ENCODE measurements at places on chromosomes 7 and 10. TPM values are rescaled to one million over a fixed set of nuclear protein-coding genes. Genes with fewer than 3 reads are reported as not detected.
A peak's percentile ranks its signal among the peaks of the same experiment; 100 is the strongest.

IL15RA gene
- total RNA-seq: 2.9 TPM

DNA sequence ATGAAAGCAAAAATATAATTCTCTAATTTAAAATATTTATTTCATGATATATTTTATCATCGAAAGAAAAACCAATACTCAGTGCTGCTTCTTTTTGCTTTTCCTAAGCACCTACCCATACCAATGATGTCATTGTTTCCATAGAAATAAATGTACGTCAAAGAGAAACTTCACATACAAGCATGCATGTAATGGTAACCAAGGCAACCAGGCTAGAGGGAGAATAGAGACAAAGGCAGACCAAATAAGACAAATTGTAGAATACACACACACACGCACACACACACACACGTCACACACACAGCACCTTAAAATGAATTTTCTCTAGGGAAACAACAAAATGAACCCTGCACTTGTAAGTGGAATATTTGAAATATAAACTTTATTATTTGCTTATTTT lies 75.5 kb downstream of the MACC1 start:
- H3K4me3 ChIP-seq: no peak overlapping the region
- H3K36me3 ChIP-seq: no peaks in the 10 kb centered on the region
- no peak overlapping the region for H3K27ac ChIP-seq
- no peaks in the 10 kb centered on the region for H3K27me3 ChIP-seq

ACHE gene
- total RNA-seq: 18.9 TPM

DNA sequence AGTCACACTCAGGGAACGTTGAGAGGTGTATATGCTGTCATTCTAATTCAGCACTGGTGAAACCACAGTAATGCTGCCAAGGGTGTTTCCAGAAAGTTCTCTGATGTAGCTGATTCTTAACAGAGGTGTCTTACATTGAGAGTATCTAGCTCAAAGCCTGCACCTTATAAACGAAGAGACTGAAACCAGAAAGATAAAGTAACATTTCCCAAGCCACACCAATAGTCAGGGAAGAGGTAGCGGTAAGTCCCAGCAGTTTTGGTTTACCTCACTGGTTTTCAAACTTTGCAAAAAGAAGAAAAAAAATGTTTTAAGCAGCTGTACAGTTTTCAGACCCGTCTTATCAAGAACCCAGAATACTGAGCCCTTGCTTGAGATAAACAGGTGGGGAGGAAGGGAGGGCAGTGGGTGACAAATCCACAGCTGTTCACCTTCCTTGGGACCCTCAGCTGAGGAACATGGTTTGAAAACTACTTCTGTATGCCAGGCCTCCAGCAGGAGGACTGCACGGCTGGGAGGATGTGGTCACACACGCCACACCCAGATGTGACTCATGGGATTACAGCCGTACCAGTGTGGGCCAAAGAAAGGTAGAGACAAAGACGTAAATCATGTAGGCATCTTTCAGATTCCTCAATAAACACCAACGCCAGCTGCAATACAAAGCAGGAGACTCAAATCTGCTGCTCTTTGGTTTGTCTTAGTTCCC lies 63.9 kb upstream of the GSDME start:
- no peak overlapping the region for H3K4me3 ChIP-seq
- H3K36me3 ChIP-seq: peaks cover 4% of the 10 kb centered on the region
- DNase-seq: peak; percentile 98

- H3K4me1 ChIP-seq: peaks cover 14% of the 10 kb centered on the region
- H3K4me3 ChIP-seq: no peak overlapping the region
- no peak for DNase-seq
- H3K27me3 ChIP-seq: no peaks in the 10 kb centered on the region
Measured at GRCh38 chr10:78779339-78779955, 289.3 kb upstream of the ZMIZ1 start.

- H3K36me3 ChIP-seq: no peaks in the 10 kb centered on the region
- no peaks in the 10 kb centered on the region for H3K27me3 ChIP-seq
- no peak overlapping the region for H3K27ac ChIP-seq
- no peak overlapping the region for H3K4me3 ChIP-seq
- no peaks in the 10 kb centered on the region for H3K4me1 ChIP-seq
- DNase-seq: no peak
Measured at GRCh38 chr10:3648170-3648569, 136.8 kb downstream of the KLF6 start.

NUTM2B gene
- 0.70 TPM for total RNA-seq

DNA sequence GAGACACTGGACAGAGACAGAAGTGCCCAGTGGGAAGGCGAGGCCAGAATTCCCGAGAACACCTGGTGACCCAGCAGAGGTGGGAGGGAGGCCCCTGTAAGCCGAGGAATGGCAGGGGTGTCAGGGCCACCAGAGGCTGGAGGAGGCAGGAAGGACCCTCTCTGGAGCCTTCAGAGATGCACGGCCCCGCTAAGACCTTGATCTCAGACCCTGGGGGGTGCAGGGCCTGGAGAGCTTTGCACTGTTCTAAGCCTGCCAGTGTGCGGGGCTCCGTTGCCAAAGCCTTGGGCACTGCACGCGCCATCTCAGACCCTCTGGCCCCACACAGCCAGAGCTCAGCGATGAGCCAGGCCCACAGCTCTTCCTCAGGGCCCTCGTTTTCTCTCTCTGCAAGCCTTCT lies 557.1 kb downstream of the PTPRN2 start:
- H3K27me3 ChIP-seq: no peaks in the 10 kb centered on the region
- H3K4me1 ChIP-seq: no peaks in the 10 kb centered on the region
- H3K36me3 ChIP-seq: no peaks in the 10 kb centered on the region
- DNase-seq: no peak
- H3K27ac ChIP-seq: no peak overlapping the region
- H3K4me3 ChIP-seq: no peak overlapping the region

GRCh38 chr10:49668684-49669083 lies 10.8 kb upstream of the C10orf53 start:
- H3K4me1 ChIP-seq: no peaks in the 10 kb centered on the region
- no peaks in the 10 kb centered on the region for H3K36me3 ChIP-seq
- peaks cover 5% of the 10 kb centered on the region for H3K27me3 ChIP-seq

DNA sequence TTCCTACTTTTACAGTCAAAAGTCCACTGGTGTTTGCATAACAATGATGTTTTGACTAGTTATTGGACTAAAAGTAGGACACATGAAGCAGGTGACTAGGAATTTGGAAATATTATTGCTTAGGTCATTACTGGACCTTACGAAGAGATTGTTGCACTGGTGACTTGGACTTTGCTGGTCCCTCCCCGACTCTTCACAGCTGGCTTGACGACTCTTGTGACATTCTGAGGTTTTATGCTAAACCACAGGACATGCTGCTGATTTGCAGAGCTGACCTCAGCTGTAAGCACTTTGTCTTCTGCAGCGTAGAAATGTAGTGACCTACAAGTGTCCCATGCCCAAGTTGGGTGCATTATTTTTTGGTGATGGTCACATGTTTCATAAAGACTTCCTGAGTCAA lies 21.9 kb downstream of the PCBD1 start:
- peaks cover 14% of the 10 kb centered on the region for H3K36me3 ChIP-seq
- H3K4me1 ChIP-seq: no peaks in the 10 kb centered on the region
- DNase-seq: peak; percentile 56
- H3K4me3 ChIP-seq: no peak overlapping the region
- H3K27me3 ChIP-seq: no peaks in the 10 kb centered on the region

- H3K36me3 ChIP-seq: no peaks in the 10 kb centered on the region
- no peak for DNase-seq
- H3K4me3 ChIP-seq: no peak overlapping the region
- peaks cover 18% of the 10 kb centered on the region for H3K4me1 ChIP-seq
- peak overlapping the region; percentile 70 for H3K27ac ChIP-seq
Measured at GRCh38 chr10:43160921-43161255, 22.6 kb downstream of the CSGALNACT2 start.

- no peak overlapping the region for H3K27ac ChIP-seq
- no peaks in the 10 kb centered on the region for H3K27me3 ChIP-seq
- no peak overlapping the region for H3K4me3 ChIP-seq
- H3K4me1 ChIP-seq: no peaks in the 10 kb centered on the region
Measured at GRCh38 chr7:32223071-32223650, 153.0 kb upstream of the PDE1C start.

GRCh38 chr10:11358923-11359575 lies 252.4 kb downstream of the USP6NL start:
- no peaks in the 10 kb centered on the region for H3K36me3 ChIP-seq
- H3K27ac ChIP-seq: no peak overlapping the region
- no peaks in the 10 kb centered on the region for H3K4me1 ChIP-seq
- H3K27me3 ChIP-seq: no peaks in the 10 kb centered on the region

DNA sequence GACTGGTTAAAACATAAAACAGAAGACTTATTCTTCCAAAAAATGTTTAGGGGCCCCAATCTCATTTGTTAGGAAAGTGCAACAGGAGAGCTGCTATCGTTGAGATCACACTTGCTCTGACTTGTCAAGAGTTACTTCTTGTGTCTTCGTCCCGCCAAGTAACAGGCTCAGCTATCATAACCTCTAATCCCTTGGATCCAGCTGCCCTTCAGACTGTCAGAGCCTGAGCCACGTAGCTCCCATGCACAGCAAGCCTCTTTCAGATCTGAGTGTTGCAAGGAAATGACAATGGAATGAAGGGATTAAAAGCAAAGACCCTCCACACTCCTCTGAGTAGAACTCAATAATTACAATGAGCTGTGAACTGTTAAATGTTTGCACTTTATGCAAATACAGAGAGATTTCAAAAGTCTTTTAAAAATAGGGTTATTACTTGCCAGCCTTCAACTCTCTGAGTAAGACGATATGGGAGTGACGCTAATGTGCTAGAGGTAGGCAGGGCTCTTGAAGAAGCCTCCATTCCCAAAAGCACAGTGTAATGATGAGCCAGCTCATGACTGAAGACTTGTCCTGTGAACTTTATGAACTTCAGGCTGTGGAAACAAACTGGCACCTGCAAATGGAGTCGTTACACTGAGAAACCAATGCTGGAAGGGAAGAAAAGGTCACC lies 28.4 kb upstream of the CDK13 start:
- H3K36me3 ChIP-seq: no peaks in the 10 kb centered on the region
- no peak for DNase-seq
- H3K27me3 ChIP-seq: peaks cover 3% of the 10 kb centered on the region
- no peaks in the 10 kb centered on the region for H3K4me1 ChIP-seq
- H3K27ac ChIP-seq: no peak overlapping the region
- no peak overlapping the region for H3K4me3 ChIP-seq

DNA sequence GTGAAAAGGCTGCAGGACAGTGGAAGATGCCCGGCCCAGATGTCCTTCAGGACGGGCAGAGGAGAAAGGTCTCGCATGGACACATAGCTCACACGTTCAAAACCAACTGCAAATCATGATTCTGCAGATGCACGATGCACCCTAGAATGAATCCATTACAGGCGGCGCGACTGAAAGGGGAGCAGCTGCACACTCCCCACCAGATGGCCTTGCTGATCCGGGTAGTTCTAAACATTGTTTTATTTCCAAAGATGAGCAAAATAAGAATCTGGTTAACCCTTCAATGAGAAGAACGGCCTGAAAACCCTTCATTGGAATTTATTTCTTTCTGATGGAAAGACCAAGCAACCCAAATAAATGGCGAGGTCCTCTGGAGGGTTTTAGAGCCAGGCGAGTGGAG lies 33.8 kb downstream of the CHST15 start:
- peaks cover 3% of the 10 kb centered on the region for H3K27me3 ChIP-seq
- H3K36me3 ChIP-seq: no peaks in the 10 kb centered on the region
- H3K4me1 ChIP-seq: peaks cover 10% of the 10 kb centered on the region
- H3K4me3 ChIP-seq: no peak overlapping the region

DNA sequence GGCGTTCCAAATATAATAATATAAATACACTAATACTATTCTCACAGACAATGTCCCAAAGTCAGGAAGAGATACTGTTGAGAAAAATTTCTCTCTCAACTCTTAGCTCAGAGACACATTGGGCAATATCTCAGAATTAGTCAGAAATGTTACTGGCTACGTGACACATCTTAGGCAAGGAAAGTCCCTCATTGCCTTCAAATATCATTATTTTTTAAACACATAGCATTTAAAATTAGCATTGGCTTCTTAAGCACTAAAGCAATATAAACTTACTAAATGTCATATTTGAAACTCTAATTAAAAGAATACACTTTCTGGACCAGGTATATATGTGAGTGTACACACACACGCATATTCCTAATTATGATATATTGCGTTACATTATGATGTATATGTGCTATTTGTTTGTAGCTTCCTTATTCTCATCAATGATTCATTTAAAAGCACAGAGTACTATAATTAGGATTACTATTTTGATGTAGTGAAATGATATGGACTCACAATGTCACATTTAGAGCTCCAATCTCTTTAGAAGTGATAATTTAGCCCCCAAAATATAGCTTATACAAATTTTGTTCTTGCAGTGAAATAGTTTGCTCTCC lies 255.8 kb downstream of the TWIST1 start:
- no peak overlapping the region for H3K4me3 ChIP-seq
- H3K27ac ChIP-seq: no peak overlapping the region
- no peaks in the 10 kb centered on the region for H3K36me3 ChIP-seq
- DNase-seq: peak; percentile 9

- peak overlapping the region; percentile 40 for H3K4me3 ChIP-seq
- no peaks in the 10 kb centered on the region for H3K36me3 ChIP-seq
- H3K27me3 ChIP-seq: no peaks in the 10 kb centered on the region
- DNase-seq: peak; percentile 66
- H3K27ac ChIP-seq: no peak overlapping the region
- H3K4me1 ChIP-seq: peaks cover 16% of the 10 kb centered on the region
Measured at GRCh38 chr10:34808801-34809745, 6.0 kb downstream of the PARD3 start.

ITPRID1 gene
- not detected for total RNA-seq

- no peak for DNase-seq
- H3K36me3 ChIP-seq: peaks cover 50% of the 10 kb centered on the region
- no peaks in the 10 kb centered on the region for H3K27me3 ChIP-seq
Measured at GRCh38 chr7:107998660-107999480, 4.1 kb downstream of the LAMB1 start.

GRCh38 chr7:43808410-43808809 lies 49.9 kb downstream of the BLVRA start:
- no peak for DNase-seq
- no peaks in the 10 kb centered on the region for H3K4me1 ChIP-seq
- H3K36me3 ChIP-seq: peaks cover 10% of the 10 kb centered on the region
- H3K27me3 ChIP-seq: no peaks in the 10 kb centered on the region
- H3K27ac ChIP-seq: no peak overlapping the region

GRCh38 chr7:22055226-22055625 lies 109.5 kb upstream of the CDCA7L start:
- H3K4me3 ChIP-seq: no peak overlapping the region
- H3K27ac ChIP-seq: no peak overlapping the region
- DNase-seq: no peak
- no peaks in the 10 kb centered on the region for H3K4me1 ChIP-seq
- no peaks in the 10 kb centered on the region for H3K36me3 ChIP-seq

DNA sequence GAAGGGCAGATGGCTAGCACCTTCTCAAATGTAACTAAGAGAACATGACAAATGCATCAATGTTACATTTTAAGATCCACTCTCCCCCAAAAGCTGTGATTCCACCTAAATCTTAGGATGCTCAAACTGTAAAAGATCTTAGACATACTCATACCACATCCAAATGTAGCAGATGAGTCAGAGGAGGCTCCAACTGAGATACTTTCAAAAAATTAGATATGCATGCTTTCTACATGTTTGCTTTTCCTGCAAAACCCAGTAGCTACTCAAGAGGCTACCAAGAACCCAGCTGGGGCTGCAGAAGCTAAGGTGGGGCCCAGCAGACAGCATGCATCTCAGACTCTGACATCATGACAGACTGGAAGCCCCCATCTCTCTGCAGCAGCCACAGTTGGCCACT lies 31.4 kb upstream of the FRMD4A start:
- peak; percentile 57 for DNase-seq
- H3K4me3 ChIP-seq: no peak overlapping the region
- no peak overlapping the region for H3K27ac ChIP-seq
- H3K36me3 ChIP-seq: no peaks in the 10 kb centered on the region
- H3K4me1 ChIP-seq: peaks cover 16% of the 10 kb centered on the region

- no peaks in the 10 kb centered on the region for H3K4me1 ChIP-seq
- H3K4me3 ChIP-seq: no peak overlapping the region
- H3K27ac ChIP-seq: no peak overlapping the region
- H3K27me3 ChIP-seq: peaks cover 25% of the 10 kb centered on the region
- H3K36me3 ChIP-seq: no peaks in the 10 kb centered on the region
Measured at GRCh38 chr7:49772916-49773217, 571 bp upstream of the VWC2 start.

All from astrocyte (in vitro differentiated cells and primary cell).